ENCODE measurements at places on chromosomes 7 and 10. TPM values are rescaled to one million over a fixed set of nuclear protein-coding genes. Genes with fewer than 3 reads are reported as not detected.

Gene CHN2
- 9.8 TPM for total RNA-seq

Gene SCRN1
- 105 TPM for total RNA-seq

Gene LDB1
- 79.7 TPM for total RNA-seq

Gene PNLIPRP2
- total RNA-seq, result not detected

Gene SORBS1
- 1,953 TPM for total RNA-seq

Gene GPRIN2
- 1.3 TPM for total RNA-seq

Gene NUTM2E
- total RNA-seq, result not detected

Gene LRRD1
- 0.19 TPM for total RNA-seq

Gene NANOS1
- total RNA-seq, result 8.0 TPM

Gene TCERG1L
- total RNA-seq, result not detected

Gene ITIH5
- total RNA-seq, result 24.9 TPM

Gene NPY4R2
- not detected for total RNA-seq

Gene OR6B1
- total RNA-seq, result not detected

Gene ST8SIA6
- 1.2 TPM for total RNA-seq

Gene LEP
- total RNA-seq, result not detected

Gene GPC2
- 1.0 TPM for total RNA-seq
